Activated naive CD8-positive, alpha-beta T cell treated with anti-CD3 and anti-CD28 coated beads for 36 hours (primary cell): ENCODE measurements at places on chromosomes 11 and 22. TPM values are rescaled to one million over a fixed set of nuclear protein-coding genes. Genes with fewer than 3 reads are reported as not detected.

Gene SLC1A2
- 0.08 TPM for total RNA-seq

- DNase-seq = no peak
Measured at GRCh38 chr22:44671742-44672141, 30.3 kb upstream of the PRR5 start.

GRCh38 chr11:30579415-30580175 is 6.6 kb downstream of the MPPED2 start:
- DNase-seq = no peak

Gene ZNF280B
- total RNA-seq = 2.9 TPM
